Esophagus squamous epithelium (tissue), 5 donors: ENCODE measurements at places on chromosomes 2 and 18.
A peak's percentile ranks its signal among the peaks of the same experiment; 100 is the strongest.

DNA sequence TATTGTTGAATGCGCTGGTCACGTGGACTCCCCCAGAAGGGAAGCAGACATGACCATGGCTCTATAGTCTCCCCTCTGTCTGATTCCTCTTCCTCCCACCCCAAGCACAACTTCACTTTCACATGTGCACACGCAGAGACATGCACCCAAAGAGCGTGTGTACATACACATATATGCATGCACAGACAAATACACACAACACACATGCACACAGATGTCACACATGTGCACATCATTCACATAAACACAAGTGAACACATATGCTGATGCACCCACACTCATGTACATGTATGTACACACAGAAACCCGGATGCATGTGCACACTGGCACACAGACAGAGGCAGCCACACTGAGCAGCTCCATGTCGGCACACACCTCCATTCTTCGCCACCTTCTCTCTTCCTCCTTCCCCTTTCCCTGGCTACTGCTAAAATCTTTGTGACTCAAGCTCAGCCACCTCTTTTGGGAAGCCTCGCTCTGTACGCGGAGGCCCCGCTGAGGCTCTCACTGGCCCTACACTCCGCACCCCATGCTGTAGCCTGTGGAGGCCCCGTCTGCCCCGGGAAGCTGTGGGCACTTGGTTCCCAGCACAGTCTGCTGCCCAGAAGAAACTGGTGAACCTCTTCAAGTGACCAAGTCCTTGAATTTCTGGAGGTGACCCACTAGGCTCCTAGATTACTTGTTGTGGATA, 101.6 kb upstream of the TEX51 start:
- DNase-seq: no peak

DNA sequence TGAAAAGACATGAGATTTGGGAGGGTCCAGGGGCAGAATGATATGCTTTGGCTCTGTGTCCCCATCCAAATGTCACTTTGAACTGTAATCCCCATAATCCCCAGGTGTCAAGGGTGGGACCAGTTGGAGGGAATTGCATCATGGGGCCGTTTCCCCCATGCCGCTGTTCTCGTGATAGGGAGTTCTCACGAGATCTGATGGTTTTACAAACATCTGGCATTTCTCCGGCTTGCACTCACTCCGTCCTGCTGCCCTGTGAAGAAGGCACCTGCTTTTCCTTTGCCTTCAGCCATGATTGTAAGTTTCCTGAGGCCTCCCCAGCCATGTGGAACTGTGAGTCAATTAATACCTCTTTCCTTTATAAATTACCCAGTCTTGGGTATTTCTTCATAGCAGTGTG, 51.4 kb downstream of the LPIN1 start:
- DNase-seq: no peak

GRCh38 chr2:99619151-99619550, 129.3 kb upstream of the REV1 start:
- DNase-seq: no peak

GRCh38 chr2:139365189-139365588, 585.0 kb upstream of the NXPH2 start:
- DNase-seq: no peak

DNA sequence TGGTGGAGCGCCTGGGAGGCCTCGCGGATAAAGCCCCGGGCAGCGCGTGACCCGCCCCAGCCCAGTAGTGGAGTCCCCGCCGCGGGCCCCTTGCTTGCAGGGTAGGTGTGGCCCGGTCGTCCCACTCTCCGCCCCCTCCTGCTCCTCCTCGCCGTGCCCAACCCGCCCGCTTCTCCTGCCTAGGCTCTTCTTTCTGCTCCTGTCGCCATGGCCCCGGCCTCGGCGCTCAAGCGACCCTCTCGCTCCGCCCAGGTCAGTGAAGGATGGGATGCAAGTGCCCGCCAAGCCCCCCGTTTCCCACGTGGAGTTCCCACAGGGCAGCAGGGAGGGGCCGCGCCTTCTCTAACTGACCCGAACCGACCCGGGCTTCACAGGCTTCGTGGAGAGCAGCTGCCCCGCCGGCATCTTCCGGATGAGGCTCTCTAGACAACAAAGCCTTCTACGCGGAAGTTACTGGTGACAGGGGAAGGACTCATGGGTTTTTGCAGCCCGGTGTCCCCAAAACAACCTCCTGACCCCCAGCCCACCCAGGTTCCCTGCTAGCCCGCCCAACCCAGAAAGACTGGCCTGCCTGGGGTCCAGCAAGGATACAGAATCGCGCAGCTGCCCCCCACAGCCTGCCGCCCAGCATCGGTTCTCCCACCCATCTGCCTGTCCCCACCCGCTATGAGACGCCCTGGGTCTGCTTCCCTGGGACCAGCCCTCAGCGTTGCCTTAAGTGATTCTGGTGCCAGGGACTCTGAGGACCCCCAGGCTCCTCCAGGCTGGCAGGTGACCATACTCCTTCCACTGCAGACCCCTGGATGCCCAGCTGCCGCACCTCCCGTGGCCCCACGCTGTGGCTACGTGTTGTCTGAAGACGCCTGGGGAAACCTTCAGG, 32.8 kb downstream of the TTC32 start:
- DNase-seq: no peak

DNA sequence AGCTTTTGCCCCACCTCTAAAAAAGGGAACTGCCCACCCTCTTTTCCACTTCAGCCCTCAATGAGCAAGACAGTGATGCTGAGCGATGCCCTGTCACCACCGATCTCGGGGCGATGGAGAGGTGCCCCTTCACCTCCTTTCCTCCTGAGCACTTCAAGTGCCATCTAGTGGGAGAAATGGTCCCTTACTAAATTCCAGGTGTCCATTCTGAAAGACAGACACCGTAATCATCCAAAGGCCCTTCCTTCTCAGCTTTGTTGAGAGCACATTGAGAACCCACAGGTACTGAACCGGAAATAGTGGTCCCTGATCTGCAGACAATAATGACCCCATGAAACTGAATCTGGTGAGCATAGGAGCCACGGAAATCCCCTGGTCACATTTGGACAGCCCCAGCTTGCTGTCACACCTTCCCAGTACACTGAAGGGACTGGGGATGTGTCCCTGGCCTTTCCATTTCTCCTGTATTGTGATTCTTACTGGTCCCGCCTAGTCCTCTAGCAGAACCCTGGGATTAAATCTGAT, 38.5 kb downstream of the KCTD18 start:
- DNase-seq: no peak

GRCh38 chr2:198916548-198917080, 541.1 kb downstream of the SATB2 start:
- DNase-seq: no peak

- DNase-seq: peak; percentile 14
These were observed 14.9 kb downstream of the ITGA6 start for GRCh38 chr2:172442072-172442895.

DNA sequence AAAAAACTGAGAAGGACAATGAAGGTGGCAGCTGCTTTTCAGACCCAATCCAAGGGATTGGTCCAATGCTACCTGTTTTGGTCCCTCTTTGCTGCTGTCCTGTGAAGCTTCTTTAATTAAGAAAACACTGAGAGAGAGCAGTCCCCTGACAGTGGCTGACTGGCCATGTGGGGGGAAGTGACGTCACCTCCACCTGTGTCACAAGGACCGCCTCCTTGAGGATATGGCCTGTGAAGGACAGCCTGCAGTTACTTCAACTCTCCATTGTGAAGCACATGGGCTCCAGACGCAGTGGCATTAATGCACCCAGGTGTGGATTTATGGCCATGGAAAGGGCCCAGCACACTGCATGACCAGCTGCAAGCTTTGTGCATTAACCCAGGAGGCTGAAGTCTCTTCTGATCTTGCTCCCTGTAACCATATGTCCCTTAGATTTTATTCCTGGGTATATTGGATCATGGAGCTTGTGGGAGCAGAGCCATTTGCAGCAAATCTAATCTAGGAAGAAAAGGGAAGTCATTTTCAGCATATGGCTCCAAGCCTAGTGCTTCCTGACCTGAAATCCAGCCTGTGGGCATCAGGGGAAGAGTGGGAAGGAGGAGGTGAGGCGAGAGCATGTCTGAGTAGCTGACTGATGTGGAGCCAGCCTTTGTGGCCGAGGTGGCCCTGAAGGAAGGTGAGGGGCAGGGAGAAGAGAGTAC, 32.2 kb downstream of the KIF5C start:
- DNase-seq: no peak

- no peak for DNase-seq
These were observed 54.6 kb upstream of the RASGRP3 start for GRCh38 chr2:33421820-33422219.

GRCh38 chr2:230327418-230328154, 593 bp downstream of the SP140L start:
- no peak for DNase-seq

DNA sequence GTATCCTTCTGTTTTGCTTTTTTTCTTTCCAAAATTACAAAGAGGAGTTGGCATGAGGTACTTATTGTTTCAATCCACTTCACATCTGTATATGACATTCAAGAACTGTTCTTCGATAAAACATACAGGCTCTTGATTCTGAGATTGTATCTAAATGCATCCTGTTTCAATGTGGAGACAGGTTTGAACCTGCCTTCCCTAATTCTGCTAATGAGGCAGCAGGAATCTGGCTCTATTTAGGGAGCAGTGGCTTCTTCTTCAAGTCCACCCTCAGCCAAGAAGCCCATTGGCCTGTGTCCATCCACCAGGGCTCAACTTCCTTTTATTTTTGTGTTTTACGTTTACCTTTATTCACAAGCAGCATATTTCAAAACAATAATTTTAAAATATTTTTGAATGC, 84.8 kb upstream of the PIK3C3 start:
- no peak for DNase-seq

GRCh38 chr2:120642646-120643045, 93.0 kb upstream of the GLI2 start:
- no peak for DNase-seq

DNA sequence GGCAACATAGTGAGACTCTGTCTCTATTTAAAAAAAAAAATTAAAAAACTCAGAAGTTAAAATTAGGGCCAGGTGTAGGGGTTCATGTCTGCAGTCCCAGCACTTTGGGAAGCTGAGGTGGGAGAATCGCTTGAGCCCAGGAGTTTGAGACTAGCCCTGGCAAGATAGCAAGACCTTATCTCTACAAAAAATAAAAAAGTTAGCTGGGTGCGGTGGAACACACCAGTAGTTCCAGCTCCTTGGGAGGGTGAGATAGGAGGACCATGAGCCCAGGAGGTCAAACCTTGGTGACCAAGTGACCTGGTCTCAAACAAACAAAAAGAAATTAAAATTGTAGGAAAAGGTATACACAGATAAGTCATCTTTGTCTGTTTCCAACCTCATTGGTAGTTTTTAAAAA, 11.3 kb downstream of the TTLL4 start:
- no peak for DNase-seq

DNA sequence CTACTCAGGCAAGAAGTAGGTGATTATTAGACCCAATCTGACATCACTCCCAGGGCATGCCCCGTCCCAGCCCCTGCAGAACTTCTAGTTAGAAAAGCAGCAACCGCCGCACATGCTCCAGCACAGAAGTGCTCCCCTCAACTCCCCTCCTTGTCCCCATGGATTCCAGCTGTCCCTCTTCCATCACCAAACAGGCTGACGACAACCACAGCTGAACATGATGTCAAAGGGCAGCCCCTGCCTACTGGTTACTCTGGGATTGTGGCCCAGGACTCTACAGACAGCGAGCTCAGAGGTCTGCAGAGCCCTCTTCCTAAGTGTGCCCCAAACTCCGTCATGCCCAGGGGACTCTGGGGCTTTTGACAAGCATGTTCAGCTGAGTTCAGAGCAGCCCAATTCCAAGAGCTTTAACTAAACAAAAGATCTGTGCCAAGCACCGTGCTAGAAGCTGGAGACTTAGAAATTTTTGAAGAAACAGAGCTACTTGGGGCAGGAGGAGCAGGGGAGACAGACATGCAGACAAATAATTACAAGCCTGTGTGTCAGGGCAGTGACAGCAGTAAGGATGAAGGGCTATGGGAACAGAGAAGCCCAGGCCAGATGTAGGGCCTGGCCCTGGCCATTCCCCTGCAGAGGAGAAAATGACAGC, 148.1 kb downstream of the BCL11A start:
- no peak for DNase-seq

DNA sequence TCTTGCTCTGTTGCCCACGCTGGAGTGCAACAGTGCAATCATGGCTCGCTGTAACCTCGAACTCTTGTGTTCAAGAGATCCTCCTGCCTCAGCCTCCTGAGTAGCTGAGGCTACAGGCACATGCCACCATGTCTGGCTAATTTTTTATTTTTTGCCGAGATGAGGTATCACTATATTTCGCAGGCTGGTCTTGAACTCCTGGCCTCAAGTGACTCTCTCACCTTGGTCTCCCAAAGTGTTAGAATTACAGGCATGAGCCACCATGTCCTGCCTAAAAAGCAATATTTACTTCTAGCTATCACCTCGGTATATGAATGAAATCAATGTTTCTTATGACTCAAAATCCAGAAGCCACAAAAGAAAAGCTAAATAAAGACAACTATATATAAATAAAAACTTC, 2.2 kb downstream of the BUB1 start:
- no peak for DNase-seq

- no peak for DNase-seq
These were observed 91.2 kb downstream of the ZNF236 start for GRCh38 chr18:76913583-76913982.

GRCh38 chr2:128069769-128070168, 21.2 kb upstream of the UGGT1 start:
- no peak for DNase-seq

DNA sequence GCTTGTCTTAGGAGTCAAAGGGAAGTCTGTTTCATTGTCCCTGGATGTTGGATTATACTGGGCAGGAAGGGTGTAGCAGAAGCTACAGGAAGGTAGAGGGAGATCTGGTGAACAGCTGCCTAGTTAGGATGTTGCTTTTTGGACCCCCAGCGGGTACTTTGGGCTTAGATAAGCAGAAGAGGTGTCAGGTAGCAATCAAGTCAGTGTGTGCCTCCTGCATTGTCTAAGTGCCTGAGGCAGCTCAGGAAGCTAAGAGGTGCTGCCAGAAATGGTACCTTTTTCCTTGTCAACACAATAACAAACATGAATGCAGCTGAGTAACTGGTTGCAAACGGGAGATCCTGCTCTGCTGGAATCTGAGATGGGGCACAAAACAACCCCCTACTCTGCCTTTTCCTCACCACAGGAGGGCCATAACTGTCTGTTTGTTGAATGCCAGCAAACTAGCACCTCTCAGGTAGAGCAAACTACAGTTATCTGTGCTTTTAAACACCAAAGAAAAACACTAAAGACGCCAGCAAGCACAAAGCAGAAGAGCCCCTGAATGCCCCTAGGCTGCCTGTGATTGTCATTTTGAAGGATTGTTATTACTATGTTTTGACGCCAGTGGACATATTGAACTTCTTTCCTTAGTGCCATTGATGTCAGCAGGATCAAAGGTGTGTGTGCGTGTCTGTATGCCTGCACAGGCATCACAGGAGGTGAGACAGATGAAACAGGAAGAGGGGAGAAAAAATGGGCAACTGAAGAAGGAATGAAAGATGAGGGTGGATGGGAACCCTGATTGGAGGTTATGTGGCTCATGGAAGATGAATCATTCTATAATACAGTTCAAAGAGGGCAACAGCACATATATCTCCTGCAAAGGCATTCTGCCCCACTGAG, 151.4 kb downstream of the ETAA1 start:
- DNase-seq: no peak
